ENCODE measurements at places on chromosomes 16 and 17.

GRCh38 chr17:29577385-29578211 lies 9.1 kb downstream of the TP53I13 start:
- peak; percentile 35 for DNase-seq

GRCh38 chr17:2755891-2756724 lies 6.7 kb upstream of the CCDC92B start:
- DNase-seq, result no peak

DNA sequence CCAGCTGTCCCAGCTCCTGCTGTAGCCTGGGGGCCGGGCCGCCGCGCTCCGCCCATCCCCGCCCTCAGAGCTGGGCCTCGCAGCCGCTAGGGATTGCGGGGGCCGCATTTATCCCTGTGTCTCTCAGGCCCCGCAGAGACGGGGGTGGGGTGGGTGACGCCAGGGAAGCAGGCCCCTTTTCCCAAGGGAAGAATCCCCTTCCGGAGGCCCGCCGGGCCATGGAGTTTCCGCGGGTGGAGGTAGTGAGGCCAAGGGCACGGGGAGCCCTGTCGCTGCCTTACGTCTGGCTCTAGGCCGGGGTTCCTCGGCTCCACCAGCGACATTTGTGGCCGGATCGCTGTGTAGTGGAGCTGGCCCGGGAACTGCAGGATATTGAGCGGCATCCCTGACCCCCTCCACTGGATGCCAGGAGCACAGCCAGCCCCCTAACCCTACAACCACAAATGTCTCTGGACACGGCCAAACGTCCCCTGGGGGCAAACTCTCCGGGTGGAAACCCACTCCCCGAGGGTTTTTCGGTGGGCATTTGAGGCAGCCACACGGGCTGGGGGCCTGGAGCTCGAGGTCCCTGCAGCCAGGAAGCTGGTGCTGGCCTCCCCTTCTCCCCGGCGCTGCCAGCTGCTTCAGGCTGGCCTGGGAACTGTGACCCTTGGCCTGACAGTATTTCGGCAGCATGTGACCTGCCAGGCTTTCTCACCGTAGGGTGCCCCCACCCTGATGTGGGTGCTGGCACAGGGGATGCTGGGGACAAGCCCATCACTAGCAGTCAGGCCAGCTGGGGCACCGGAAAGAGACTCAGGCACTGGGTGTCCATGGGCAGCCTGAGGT lies 12.0 kb upstream of the CD300A start:
- no peak for DNase-seq

DNA sequence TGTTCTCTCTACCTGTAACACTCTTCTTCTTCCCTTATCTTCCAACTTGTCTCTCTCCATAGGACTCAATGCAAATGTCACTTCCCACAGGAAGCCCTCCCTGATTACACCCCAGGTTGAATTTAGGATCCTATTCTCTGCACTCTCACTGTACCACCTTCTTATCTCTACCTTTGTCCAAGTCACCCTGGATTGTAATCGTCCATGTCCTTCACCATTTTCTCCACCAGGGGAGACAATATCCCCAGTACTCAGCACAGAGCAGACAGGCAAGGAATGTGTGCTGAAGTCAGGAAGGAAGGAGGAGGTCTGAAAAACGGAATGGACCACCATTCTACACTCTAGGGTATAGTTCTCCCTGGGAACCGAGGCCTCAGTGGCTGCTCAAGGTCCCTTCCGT lies 14.2 kb downstream of the C16orf82 start:
- peak; percentile 2 for DNase-seq

DNA sequence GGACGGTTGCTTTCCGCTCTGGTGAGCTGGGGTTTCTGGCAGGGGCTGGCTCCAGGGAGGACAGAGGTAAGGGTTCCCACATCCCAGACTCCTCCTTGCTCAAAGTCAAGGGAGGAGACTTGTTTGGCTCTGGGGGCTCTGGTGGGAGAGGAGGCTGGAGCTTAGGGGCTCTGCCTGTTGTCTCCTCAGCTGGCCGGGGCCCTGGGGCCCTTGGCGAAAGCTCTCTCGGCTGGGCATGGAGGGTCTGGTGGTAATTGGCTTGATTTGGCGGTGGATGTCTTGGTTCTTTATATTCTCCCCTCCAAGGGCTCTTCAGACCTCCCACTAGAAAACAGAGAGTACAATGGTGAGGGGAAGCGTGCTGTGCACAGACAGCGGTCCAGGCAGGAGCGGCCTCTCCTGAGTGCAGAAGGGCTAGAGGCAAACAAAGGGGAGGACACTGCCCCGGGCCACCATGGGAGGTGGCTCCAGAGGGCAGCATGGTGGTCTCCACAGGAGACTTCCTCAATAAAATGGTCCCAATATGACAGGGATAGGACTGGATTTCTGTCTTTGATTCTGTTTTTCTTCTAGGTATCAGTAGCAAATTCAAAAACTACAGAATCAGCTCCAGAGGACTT lies 5.7 kb upstream of the SPATA32 start:
- no peak for DNase-seq

GRCh38 chr16:67399218-67399733 lies 6.0 kb upstream of the TPPP3 start:
- DNase-seq, result peak; percentile 18

GRCh38 chr16:48627148-48627547 lies 17.2 kb upstream of the N4BP1 start:
- no peak for DNase-seq

DNA sequence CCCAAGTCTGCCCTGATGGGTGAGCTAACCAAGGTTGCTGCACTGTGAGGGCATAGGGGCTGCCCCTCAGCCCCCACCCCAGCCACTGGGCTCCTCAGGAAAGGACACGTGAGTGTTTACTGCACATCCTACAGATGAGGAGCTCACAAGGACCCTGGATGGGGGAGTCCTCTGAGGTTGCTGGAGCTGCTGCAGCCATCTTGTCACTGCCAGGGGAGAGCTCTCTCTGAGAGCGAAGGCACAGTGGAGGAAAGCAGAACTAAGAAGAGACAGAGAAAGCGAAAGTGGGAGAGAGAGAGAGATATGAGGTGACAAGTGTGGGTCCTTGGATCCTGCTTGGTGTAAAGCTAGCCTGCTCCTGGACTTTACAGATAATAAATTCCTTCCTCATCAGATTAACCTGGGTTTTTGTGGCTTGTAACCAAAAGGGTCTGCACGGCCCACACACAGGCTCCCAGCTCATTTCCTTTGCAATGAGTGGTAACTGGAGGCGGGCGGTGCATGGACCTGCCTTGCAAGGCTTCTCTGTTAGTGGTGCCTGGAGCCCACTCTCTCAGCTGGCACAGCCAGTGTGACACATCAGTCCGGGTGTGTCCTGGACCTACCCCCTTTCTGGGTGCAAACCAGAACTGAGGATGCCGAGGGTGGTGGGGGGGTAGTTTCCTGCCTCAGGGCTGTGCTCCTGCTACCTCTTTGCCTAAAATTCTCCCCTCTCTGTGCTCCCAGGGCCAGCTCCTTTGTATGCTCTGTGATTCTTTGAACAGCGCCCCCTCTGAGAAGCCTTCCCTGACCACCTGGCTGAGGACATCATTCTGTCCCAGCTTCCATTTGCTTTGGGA lies 14.2 kb downstream of the SNX20 start:
- no peak for DNase-seq

DNA sequence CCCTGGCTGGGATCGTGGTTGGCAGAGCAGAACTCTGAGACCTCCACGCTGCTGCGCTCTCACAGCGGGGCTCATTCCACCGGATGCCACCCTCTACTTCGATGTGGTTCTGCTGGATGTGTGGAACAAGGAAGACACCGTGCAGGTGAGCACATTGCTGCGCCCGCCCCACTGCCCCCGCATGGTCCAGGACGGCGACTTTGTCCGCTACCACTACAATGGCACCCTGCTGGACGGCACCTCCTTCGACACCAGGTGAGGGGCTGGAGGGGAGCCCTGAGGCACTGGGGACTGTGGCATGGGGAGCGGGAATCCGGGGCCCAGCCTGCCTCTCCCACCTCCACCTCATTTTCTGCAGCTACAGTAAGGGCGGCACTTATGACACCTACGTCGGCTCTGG lies 5.2 kb downstream of the FKBP10 start:
- DNase-seq, result no peak

DNA sequence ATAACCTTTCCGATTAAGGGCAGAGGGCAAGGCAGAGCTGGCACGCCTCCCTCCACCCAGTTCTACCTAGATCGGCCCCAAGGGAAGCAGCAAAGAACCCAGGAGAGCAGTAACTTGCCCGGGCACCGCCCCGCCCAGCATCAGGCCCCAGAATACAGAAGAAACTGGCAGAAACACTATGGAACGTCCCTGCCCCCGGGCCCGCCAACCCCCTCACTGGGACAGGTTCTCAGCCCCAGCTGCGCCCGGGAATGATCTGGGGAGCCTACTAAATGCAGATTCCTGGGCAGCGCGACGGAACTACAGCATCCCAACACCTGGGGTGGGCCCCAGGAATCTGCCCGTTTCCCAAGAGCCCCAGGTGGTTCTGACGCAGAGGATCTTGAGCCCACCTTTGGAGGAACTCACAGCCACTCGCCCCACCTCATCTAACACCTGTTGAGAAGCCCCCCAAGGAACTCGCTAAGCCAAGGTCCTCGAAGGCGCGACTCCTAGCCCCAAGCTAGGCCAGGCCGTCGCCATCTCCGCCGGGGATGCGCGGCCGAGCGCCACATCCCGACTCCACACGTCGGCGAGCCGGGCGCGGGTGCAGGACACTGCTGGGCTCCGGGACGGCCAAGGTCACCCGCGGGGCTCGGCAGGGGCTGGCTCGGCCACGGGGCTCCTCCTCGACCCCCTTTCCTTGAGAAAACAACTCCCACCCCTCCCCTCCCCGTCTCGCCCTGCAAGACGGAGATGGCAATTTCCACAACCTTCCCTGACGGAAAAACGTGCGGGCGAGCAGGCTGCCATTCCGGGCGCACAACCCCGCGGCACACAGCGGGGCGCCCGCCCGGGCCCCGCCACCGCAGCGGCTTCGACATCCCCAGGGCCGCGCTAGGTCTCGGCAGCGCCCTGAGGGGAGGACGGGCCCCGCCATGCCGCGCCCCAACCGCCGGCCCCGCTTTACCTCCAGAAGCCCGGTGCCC lies 913 bp downstream of the CDIP1 start:
- peak; percentile 19 for DNase-seq

DNA sequence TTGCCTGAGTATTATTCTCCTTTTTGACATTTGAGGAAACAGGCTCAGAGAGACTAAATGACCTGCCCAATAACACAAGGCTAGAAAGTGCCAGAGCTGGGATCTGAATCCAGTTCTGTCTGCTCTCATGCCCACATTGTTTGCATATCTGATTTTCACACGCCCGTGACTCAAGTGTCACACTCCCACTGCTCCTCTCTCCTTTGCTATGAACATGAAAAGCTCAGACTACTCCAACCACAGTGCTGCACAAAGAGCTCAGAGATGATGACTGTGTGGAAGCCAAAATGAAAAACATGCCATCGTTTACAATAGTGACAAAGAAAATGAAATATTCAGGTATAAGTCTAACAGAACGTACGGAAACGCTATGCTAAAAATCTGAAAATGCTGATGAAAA lies 107.9 kb downstream of the SMG6 start:
- peak; percentile 68 for DNase-seq

GRCh38 chr17:17001874-17002520 lies 30.1 kb upstream of the TNFRSF13B start:
- DNase-seq, result peak; percentile 60

Data from fibroblast of skin of back (primary cell).